ENCODE measurements at places on chromosomes 7 and 10.

DNA sequence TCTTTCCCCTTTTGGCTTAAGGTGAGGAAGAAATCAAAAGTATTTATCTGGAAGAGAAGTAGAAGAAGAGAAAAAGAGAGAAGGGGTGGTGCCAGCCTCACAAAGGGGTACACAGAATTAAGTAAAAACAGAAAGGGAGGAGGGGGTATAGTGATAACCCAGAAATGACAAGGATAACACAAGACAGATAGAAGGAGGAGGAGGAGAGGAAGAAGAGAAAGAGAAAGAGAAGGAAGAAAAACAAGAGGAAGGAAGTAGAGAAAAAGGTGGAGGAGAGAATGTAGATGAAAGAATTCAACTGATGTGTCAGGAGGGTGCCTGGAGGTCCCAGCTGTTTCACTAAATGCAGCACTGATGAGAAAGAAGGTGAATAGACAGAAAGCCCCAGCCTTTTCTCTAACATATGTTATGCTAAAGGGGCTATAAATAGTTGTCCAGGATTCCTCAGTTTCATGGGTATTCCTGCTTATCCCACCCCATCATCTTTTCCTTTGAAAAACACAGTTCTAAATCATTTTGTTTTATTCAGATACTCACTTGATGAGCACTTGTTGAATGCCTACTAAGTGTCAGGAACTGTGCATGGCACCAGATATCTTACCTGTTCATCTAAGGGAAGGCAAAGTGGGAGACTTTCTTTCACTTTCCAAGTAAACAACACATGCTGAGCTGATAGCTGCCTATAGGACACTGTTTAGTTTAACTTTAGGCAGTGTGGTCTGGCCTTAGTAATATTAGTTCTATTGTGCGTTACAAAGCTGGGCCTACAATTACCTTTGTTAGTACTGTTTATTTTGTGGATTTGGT is 8.0 kb downstream of the SEMA3E start:
- DNase-seq = no peak

DNA sequence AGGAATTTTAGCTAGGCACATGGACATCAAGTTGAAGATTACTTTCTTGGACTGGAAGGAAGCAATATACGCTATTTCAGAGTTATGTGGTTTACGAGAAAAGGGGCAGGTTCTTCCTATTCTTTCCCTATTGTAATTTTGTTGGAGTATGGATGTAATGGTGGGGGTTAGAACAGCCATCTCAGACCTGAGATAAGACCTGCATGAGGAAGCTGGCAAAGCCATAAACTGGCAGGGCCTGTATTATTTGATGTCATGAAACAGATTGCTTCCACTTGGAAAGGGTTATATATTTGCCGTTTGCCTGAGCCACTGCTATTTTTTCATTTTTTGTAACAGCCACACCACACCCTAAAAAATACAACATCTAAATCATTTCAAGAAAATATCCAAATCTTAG is 220.5 kb upstream of the MAGI2 start:
- no peak for DNase-seq

DNA sequence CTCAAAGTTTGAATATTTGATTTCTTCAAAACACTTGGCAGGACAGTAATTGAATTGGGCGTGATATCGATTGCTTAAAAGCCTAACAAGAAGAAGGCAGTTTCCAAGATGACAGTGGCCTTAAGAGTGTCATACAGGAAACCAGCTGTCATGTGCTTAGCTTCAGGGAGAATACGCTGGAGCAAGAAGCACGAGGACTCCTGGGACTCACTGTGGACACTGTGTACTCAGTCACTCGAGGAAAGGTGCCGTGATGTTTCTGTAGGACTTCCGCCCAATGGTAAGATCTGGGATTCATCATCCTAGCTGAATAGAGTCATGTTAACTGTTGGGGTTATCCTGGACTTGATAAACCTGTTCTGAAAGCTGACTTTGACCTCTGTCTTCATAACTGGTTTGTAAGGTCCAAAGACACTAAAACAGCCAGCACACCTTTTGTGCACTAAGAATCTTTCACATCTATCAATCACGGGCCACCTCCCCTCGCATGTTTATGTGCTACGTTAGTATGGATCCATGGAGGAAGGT is 113.5 kb downstream of the CELF2 start:
- DNase-seq = no peak

DNA sequence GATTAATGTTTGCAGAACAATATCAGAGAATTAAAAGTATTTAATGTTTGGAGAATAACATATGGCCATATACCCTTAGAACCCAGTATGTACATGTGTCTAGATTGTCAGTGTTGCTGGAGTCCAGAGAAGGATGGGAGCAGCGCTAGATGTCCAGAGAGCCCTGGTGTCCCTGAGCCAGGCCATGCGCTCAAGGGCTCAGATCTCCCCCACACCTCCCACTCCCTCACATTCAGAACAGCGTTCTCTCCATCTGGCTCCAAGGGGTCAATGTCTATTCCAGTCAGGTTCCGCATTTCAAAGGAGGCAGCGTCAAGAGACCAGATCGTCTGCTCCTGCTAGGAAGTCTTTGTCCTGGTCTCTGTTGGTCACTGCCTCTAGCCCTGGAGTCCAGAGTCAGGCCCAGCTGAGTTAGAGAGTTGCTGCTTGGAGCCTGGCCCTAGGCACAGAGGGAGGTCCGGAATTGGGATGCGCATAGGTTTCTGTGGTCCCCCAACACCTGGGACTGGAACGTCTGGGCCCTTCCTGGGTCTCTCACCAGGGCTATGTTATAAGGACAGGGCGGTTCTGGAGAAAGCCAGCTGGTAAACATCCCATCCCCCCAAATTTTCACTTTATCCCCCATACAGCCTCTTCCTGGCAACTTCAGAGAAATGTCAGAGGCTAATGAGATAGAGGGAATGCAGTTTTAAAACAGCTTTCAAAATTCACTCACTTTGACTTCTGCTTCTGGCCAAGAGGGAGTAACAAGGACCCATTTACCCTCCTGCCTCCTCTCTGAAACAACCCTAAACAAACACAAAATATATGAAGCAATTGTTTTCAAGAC is 6.5 kb upstream of the WDR86 start:
- DNase-seq = no peak

- DNase-seq = peak; percentile 13
Measured at GRCh38 chr7:99579956-99580777, 17.9 kb upstream of the TMEM225B start.

GRCh38 chr7:43823941-43824340 is 45.4 kb downstream of the MRPS24 start:
- DNase-seq = no peak

- DNase-seq = no peak
Measured at GRCh38 chr7:69129524-69129923, 468.8 kb upstream of the AUTS2 start.

DNA sequence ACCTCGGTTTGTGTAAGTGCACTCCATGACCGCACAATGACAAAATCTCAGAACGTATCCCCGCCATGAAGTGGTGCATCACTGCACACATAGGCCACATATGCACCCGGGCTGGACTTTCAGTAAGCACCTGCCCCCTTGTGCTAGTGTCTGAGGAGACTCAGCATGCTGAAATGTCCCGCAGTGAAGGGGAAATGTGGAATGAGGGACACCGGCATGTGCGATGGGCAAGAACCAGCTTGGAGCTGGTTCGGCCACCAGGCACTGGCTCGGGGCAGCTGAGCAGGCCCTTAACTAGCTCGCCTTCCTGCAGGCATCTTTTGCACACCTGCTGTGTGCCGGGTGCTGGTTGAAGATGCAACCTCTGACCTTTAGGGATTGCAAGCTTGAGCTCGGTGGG is 49.8 kb upstream of the TNS3 start:
- DNase-seq = no peak

GRCh38 chr10:70123817-70124216 is 8.8 kb downstream of the AIFM2 start:
- no peak for DNase-seq

DNA sequence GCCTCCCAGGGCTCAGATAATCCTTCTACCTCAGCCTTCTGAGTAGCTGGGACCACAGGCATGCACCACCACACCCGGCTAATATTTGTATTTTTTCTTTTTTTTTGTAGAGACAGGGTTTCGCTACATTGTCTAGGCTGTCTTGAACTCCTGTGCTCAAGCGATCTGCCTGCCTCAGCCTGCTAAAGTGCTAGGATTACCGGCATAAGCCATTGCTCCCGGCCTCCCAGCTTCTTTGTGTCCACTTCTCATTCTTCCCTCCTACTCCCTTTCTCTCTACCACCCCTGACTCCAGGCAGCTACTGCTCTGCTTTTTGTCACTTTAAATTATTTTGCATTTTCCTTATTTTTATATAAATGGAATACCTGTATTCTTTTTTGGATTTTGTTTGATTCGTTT is 83.4 kb downstream of the PALS2 start:
- DNase-seq = no peak

GRCh38 chr10:33631991-33632390 is 297.5 kb upstream of the NRP1 start:
- DNase-seq = no peak

- no peak for DNase-seq
Measured at GRCh38 chr7:87144173-87144657, 8.0 kb upstream of the DMTF1 start.

- DNase-seq = no peak
Measured at GRCh38 chr7:128915841-128916642, 5.5 kb upstream of the KCP start.
